Activated T-helper 2 cell treated with anti-CD3 and anti-CD28 coated beads, Interferon-gamma antibody, Interleukin-2, Interleukin-4, amounts not matched to agents 10 μg/mL and 5 μg/mL and 100 μg/mL, durations not matched to agents 14 hours and 24 hours and 36 hours (primary cell): ENCODE measurements at places on chromosomes 1 and 21. TPM values are rescaled to one million over a fixed set of nuclear protein-coding genes. Genes with fewer than 3 reads are reported as not detected.

GRCh38 chr1:157658571-157658970, 42.0 kb downstream of the FCRL3 start:
- no peak for DNase-seq

The CA14 gene
- not detected in 2 replicates for total RNA-seq

DNA sequence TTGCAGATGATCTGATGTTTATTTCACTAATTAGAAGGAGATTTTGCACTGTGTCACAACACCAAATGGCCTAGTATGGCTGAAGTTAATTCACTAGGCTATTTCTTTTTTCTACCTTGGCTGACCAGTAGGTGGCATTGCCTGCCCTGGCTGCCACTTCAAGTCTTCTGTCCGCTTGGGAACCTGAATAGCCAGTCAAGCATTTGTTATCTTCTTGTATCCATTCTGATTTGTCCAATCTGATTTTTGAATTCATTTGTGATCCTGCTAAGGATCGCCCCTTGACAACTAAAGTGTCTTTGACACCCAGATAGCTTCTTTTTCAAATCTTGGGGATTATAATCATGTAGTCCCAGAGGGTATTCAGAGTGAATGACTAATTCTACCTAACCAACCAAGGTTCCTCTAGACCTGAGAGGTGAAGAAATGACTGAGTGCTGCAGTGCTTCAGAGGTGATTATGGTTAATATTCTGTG, 99.4 kb downstream of the GIPC2 start:
- no peak for DNase-seq

The CD1B gene
- not detected in 2 replicates for total RNA-seq

DNA sequence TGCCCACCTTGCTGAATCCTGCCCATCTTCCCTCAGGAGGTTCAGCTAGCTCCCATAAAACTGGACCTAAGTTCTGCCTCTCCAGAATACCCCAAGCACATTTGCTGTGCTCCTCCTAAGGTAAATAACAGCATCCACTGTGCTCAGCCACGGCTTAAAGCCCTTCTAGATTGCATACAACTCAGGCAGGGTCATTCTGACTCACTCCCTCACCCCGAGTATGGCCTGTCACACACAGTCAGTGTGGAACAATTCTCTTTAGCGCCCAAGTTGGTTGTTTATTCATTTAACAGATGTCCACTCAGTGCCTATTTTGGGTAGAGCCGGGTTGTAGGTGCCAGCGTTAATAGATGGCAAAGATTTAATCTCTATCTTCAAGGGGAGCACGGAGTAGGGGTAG, 147.5 kb upstream of the EDN2 start:
- no peak for DNase-seq

The KAZN gene
- 0.68 and 1.2 TPM in 2 replicates for total RNA-seq

GRCh38 chr1:16172964-16173446, 17.1 kb upstream of the EPHA2 start:
- DNase-seq, result no peak

DNA sequence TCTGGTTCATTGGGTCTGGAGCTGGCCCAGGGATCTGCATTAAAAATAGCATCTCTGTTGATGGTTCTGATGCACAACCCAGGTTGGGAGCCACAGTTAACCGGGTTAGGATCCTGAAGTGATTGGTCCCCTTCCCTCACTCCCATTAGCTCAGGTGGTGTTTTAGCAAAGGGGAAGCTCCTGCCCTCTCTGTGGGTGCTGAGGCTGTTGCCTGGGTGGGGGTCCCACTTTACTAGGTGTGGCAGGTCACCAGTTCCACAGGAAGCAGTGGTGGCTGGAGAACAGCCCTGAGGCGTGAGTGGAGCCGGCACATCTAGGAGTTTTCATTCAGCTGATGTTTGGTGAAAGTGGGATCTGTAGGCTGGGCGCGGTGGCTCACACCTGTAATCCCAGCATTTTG, 86.5 kb downstream of the MAN1C1 start:
- DNase-seq, result no peak

The OR2M3 gene
- not detected in 2 replicates for total RNA-seq

The SPOCD1 gene
- 0.07 TPM in 1 of 2 replicates, not detected in the other for total RNA-seq

DNA sequence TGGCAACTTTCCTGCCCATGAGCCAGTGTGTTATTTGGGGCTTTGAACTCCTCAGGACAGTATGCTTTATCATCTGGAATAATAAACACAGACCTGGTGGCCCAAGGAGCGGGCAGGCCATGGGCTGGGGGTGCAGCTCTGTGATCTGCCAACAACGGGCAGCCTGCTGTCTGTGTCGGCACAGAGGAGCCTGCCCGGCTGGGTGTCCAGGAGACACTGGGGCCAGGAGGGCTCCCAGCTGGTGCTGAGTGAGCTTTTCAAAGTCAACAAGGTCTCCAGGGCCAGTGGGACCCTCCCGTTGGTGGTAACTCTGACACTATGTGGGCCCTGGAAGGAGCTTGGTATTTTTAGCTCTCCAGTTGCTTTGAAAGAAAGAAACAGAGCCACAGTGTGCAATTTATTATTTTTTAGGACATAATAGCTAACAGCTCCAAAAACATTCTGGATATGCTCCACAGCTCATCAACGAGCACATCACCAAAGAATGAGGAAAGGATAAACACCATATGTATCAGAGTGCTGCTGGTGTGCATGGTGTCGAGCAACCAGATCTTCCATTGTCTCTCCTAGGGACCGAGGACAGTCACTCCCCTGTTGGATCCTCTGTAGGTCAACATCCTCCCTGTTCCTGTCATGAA, 488.7 kb upstream of the USP24 start:
- DNase-seq, result no peak

DNA sequence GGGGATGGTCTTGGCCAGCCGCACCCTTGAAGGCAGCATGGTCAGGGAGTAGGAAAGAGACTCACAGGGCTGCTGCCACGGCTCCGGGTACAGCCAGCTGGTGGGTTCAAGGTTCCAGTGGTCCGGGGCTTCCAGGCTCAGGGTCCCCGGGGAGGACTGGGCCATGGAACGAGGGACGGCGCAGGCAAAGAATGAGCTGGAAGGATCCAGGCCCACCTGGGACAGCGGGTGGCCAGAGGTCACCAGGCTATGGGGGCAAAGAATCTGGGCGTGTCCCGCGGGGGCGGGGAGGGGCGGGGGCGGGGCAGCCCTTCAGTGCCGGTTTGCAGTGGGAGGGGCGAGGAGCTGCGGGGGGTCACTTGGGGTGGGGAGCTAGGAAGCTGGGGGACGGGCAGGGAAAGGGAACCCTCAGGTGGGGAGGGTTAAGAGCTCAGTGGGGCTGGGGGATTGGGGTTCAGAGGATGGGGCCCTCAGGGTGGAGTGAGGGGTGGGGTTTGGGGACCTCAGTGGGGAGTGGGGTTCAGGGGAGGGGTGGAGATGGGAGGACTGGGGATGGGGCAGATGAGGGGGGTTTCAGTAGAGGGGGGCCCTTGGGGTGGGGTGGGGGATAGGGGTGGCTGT, at the start of gene DNMT3L:
TSS of gene DNMT3L (minus strand) at position 223 of the 621 bp plus-strand sequence. CDS start 638 bp downstream, outside the sequence.
- DNase-seq, result no peak

GRCh38 chr1:210364479-210364878, 35.8 kb downstream of the HHAT start:
- no peak for DNase-seq

The OPTC gene
- not detected in 2 replicates for total RNA-seq

DNA sequence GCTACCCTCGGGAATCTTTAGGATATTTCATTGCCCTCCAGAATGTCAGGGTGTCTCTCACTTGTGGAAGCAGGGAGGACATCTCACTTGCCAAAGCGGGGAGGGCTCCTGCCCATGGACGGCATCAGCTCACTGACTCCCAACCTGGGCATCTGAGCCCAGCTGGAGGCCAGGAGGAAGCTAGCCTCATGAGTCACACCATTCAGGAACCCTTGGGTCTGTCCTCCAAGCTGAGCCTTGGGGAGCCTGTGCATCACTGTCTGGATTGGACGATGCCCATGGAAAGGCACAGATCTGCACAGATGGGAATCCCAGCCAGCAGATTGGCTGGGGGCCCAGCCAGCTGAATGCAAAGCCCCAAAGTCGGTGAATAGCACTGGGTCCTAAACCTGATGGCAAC, 25.2 kb downstream of the WNT3A start:
- DNase-seq, result no peak
